ENCODE measurements at places on chromosomes 5 and 9.

GRCh38 chr9:113973963-113974413 lies 97.9 kb downstream of the ZNF618 start:
- no peak for DNase-seq

- DNase-seq: no peak
These were observed 114.5 kb upstream of the SPRY4 start for GRCh38 chr5:142439207-142439860.

DNA sequence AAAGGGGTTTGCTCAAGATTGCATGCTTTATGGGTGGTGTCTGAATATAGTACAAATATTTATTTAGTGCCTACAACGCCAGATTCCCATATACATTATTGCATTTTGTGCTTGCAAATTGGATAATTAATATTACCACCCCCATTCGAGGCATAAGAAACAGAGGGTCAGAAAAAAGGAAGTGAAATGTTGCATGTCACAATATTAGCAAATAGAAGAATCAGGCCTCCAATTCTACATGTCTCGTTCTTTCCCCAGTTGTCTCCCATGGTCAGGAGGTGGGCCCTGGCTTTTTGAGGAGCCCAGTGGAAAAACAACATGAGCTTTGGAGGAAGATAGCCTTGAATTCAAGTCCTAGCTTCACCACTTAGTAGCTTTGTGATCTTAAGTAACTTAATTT lies 98.1 kb upstream of the CCDC112 start:
- DNase-seq: no peak

DNA sequence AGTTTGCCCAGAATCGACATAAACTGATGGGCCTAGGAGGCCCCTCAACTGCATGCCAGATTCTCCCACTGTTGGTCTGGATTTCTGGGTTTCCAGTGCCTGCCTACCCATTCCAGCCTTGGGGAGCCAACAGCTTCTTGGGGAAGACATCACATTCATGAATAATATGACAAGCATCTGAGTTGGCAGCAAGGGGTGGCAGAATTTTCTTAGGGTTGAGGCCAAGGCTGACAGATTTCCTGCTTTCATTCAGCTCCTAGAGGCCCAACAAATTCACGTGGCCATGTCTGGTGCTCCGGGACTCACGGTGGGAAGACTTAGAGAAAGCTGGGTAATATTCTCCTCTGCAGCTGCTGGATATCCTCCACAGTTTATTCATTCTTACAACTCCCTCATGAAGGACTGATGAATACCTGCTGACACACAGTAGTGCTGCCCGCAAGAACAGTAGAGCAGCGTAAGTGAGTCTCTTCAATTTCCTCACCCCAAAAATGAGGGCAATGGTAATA lies 305.0 kb upstream of the TNC start:
- DNase-seq: no peak

DNA sequence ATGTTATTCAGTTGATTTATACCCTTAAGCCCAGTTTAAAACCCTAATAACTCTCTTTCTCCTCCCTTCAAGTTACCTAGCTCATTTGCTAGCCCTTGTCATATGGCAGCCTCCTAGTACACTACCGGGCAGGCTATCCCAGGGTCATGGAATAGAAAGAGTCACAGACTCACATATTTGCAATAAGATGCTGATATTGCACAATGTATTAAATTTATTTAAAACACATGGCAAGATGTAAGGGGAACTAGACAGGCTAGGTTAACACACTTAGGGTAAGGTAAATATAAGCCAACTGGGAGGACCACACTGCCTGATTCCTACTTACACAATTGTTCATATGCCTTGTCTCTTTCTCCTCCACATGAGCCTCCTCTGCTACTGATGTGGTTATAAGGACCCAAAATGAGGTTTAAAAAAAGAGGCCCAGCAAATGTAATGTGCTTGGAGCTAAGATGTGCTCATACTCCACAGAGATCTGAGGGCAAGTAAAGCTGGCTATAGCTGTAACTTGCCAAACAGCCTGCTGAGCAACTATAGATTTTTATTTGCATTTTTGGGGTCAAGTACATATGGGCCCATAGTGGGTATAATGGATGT lies 130.0 kb downstream of the ENC1 start:
- DNase-seq: no peak

GRCh38 chr5:1479581-1480188 lies 34.4 kb upstream of the SLC6A3 start:
- no peak for DNase-seq

GRCh38 chr9:118561051-118561450 lies 808.2 kb downstream of the BRINP1 start:
- DNase-seq: no peak

GRCh38 chr5:3030511-3031165 lies 279.2 kb upstream of the IRX2 start:
- no peak for DNase-seq

DNA sequence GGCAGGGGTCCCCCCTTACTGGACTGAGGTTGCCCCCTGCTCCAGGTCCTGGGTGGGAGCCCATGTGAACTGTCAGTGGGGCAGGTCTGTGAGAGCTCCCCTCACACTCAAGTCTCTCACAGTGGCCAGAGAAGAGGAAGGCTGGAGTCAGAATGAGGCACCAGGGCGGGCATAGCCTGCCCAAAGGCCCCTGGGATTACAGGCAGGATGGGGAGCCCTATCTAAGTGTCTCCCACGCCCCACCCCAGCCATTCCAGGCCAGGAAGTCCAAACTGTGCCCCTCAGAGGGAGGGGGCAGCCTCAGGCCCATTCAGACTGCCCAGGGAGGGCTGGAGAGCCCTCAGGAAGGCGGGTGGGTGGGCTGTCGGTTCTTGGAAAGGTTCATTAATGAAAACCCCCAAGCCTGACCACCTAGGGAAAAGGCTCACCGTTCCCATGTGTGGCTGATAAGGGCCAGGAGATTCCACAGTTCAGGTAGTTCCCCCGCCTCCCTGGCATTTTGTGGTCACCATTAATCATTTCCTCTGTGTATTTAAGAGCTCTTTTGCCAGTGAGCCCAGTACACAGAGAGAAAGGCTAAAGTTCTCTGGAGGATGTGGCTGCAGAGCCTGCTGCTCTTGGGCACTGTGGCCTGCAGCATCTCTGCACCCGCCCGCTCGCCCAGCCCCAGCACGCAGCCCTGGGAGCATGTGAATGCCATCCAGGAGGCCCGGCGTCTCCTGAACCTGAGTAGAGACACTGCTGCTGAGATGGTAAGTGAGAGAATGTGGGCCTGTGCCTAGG lies at the start of gene CSF2:
TSS of gene CSF2 (plus strand) at position 559 of the 783 bp plus-strand sequence. CDS start at position 594, 35 bp downstream.
- DNase-seq: no peak

DNA sequence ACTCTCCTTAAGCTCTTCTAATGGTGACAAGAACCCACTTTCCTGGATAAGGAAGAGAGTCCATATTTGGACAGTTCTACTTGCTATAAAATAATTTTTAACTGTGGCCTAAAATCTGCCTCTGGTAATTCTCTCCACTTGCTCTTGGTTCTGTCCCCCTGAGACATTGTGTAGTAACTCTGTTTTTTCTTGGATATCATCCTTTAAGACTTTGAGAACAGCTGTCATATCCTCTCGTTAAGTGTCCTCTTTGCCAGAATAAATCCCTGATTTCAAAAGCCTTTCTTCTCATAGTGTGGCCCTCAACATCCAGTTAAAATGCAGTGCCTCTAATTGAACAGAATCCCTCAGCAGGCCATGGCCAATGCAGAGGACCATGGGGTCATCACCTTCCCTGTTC lies 101.5 kb downstream of the ARHGEF28 start:
- no peak for DNase-seq

GRCh38 chr5:134554319-134555222 lies 29.1 kb downstream of the JADE2 start:
- DNase-seq: no peak

- no peak for DNase-seq
These were observed 216.0 kb upstream of the DAP start for GRCh38 chr5:10977011-10977410.

GRCh38 chr5:16502866-16503265 lies 37.3 kb upstream of the ZNF622 start:
- DNase-seq: no peak

DNA sequence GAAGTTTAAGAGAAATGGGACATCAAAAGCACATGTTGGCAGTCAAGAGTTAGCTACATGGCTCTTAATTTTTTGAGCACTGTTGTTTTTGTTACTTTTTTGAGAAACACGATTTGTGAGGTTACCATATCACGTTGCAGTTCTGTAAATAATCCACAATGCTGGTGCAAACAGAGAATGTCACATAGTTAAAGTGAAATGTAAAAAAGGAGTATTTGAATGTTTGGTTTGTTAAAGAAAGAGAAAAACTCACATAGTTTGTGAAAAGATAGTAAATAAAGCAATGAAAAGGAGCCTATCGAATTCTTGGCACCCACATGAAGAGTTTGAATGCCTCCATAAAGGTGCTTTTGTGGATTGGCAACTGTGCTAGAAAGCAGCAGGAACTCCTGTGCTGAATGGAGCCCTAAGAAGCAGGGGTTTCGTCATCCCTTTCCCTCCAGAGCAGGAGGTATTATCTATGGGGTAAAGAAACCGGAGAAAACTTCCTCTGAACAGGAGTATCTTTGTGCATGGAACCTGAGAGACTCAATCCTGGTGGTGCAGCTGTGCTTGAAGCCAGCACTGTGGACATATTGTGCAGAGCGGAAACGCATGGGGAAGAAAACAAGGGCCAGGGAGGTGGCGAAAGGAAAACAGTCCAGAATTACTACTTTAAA lies 148.5 kb upstream of the OTULINL start:
- no peak for DNase-seq

DNA sequence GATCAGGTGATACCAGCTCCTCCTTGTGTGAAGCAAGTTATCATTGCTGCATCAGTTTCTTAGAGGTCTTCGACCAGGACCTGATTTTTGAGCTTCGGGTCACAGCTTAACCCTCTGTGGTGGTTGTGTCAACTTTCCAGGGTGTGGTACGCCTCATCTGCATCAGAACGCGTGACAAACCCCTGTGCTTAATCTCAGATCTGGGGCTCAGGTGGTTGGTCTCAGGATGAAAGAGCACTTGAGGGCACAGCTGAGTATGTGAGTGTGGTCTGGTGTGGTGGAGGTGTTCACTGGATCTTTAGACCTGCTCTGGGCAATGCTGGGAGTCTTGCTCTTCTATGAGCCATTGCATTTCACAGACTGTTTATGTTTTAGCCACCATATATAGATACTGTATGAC lies 64.1 kb downstream of the OSTF1 start:
- DNase-seq: no peak
